Cardiac muscle cell (in vitro differentiated cells and primary cell): ENCODE measurements at places on chromosomes 1 and 21. TPM values are rescaled to one million over a fixed set of nuclear protein-coding genes. Genes with fewer than 3 reads are reported as not detected.

- DNase-seq = peak; percentile 46
Measured at GRCh38 chr1:222370081-222370912, 177.6 kb downstream of the HHIPL2 start.

- peak; percentile 18 for DNase-seq
Measured at GRCh38 chr21:43884861-43885417, 19.9 kb downstream of the AGPAT3 start.

- peak; percentile 21 for DNase-seq
Measured at GRCh38 chr1:193355178-193355577, 168.8 kb upstream of the B3GALT2 start.

DNA sequence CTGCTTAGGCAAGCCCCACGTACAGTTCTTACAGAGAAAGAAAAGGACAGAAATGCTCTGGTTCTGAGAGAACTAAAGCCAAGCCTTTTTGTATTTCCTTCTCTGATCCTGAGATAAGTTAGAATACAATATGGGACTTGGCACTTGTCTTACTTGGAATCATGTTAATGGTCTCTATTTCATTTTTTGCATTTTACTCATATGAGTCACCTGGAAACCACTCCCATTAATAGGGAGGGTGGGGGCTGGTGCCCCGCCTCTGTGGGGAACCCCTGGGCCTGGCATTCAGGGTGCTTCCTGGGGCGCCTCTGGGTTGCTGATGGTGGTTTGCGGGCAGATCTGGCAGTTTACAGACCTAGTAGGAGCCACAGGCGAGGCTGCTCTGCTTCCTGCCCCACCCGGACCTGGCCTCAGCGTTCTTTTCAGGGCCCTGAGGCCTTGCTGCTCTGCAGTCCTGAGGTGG, 26.7 kb downstream of the TSPAN2 start:
- DNase-seq = no peak

- no peak for DNase-seq
Measured at GRCh38 chr1:214455479-214455878, 95.9 kb downstream of the PTPN14 start.

Gene PTGS2
- 0.06 and 0.35 TPM in 2 replicates for total RNA-seq

DNA sequence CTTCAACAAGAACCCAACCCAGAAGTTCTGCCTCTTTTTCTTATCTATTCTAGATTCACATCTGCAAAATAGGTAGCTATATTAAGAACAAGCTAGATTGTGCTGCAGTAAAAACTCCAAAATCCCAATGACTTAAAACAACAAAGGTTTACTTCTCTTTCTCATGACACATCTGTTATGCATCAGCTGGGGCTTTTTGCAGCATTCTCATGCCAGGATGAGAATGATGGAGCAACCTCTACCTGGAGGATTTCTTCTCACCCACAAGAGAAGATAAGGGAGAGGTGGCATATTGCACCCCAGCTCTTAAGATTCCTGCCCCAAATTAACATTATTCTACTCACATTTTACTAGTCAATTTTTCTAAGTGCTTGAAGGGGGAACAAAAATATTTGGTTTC, 152.3 kb upstream of the SPAG17 start:
- no peak for DNase-seq

GRCh38 chr1:18072066-18072465, 35.5 kb upstream of the IGSF21 start:
- DNase-seq = no peak

DNA sequence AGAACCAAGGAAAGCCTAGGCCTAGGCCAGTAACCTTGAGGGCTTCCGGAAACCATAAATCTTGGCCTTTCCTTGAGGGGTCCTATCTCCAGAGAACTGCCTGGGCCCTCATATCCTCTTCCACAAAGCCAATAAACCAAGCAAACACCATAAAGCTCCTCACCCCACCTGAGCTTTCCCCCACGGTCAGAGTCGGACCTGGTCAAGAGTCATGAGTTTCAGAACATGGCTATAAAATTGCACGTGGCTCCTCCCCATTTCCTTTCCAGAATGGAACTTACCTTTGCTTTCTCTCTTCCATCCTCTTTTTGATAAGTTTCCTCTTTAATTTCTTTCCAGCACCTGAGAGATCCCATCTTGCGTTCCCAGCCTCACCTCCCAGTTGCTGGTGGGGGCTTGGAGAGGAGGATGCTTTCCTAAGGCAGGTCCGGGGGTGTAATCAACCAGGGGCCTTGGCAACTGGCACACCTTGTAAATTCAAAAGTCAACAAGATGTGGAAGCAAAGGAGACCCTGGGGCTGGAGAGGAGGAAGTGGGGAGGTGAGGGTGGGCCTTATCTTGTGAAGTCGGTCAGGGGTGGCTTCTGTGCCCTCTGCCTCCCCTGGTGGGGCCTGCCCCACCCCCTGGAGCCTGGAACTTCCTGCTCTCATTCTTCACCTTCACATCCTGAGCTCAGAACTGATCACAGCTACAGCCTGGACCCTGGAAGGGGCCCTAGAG, 259.9 kb downstream of the FOXD2 start:
- DNase-seq = no peak

Gene KLF17
- total RNA-seq = not detected in 2 replicates

DNA sequence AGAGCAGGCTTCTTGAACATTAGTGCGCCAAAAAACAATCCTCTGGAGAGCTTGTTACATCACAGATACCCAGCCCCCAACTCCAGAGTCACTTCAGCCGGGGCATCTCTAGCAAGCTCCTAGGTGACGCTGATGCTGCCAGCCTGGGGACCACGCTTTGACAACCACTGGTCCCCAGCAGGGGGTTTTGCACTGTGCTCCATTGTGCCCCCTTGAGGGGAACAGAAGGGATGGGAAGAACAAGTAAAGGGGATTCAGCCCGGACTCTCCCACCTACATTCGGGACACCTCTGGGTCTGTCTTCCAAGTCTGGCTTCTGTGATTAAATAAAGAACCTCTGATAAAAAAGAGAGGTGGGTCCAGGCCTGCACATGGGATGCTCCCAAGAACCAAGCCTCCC, 60.4 kb downstream of the ATP5PO start:
- no peak for DNase-seq

GRCh38 chr1:53766831-53767405, 28.0 kb upstream of the GLIS1 start:
- peak; percentile 52 for DNase-seq

GRCh38 chr1:58437623-58438022, 108.9 kb downstream of the OMA1 start:
- DNase-seq = no peak

- DNase-seq = no peak
Measured at GRCh38 chr1:40352126-40352525, 21.4 kb upstream of the SMAP2 start.

GRCh38 chr1:7526196-7526866, 244.8 kb upstream of the VAMP3 start:
- DNase-seq = no peak

Gene CFH
- 0.09 and 0.18 TPM in 2 replicates for total RNA-seq

Gene HYI
- 37.2 and 65.2 TPM in 2 replicates for total RNA-seq

Gene HDAC1
- 67.6 and 76.9 TPM in 2 replicates for total RNA-seq

- no peak for DNase-seq
Measured at GRCh38 chr1:181028615-181029014, 5.2 kb upstream of the MR1 start.

- DNase-seq = no peak
Measured at GRCh38 chr1:242629396-242629795, 104.9 kb upstream of the PLD5 start.

GRCh38 chr1:157882580-157882979, 41.0 kb upstream of the CD5L start:
- no peak for DNase-seq

GRCh38 chr21:40830836-40831235, 16.1 kb downstream of the DSCAM start:
- DNase-seq = no peak
